Dermis blood vessel endothelial cell (primary cell): ENCODE measurements at places on chromosomes 2 and 18.
A peak's percentile ranks its signal among the peaks of the same experiment; 100 is the strongest.

- DNase-seq: peak; percentile 3
These were observed 115.6 kb upstream of the AGAP1 start for GRCh38 chr2:235378246-235378645.

- DNase-seq: no peak
These were observed 188.7 kb upstream of the TWIST2 start for GRCh38 chr2:238659231-238659630.

DNA sequence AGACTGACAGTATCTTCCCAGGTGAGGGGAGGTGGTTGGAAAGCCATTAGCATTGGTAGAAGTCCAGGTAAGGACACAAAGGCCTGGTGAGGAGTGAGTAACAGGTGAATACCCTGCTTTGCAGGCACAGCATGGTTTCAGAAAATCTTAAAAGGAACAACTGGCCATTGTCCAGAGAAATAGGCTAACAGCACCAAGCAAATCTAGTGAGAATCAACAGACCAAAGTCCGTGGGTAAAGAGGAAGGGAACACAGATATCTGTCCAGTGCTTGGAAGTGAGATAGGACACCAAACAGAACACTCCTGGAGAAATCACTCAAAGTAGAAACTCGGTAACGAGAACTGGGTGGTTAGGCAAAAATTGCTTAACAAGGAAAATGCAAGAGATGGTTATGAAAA is 88.8 kb upstream of the RPRM start:
- DNase-seq: no peak

GRCh38 chr2:218852911-218853667 is 6.5 kb upstream of the WNT6 start:
- peak; percentile 80 for DNase-seq

DNA sequence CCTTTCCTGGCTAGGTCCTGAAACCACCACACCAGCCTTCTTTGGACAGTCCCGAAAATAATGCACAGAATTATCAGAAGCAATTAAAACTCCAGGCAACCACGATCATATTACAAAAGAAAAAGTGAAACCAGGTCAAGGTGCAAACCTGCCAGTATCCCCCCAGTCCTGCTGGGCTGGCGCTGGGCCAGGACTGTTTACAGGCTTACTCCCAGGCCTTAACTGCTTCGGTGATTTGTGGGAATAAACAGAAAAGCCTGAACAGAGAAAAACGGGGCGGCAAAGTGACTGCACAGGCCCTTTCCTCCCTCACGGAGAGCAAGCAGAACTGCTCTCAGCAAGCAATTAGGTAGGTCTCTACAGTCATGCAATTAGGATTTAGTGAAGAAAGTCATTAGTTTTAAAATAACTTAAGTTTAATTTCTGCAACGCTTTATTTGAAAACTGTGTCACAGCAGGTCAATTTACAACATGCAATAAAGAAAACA is 1.3 kb downstream of the HDAC4 start:
- DNase-seq: peak; percentile 39

- peak; percentile 85 for DNase-seq
These were observed 292.2 kb upstream of the CCDC68 start for GRCh38 chr18:55251254-55251971.

- no peak for DNase-seq
These were observed 318.8 kb downstream of the ZEB2 start for GRCh38 chr2:144201126-144201525.
